ENCODE measurements at places on chromosomes 6 and 20.

DNA sequence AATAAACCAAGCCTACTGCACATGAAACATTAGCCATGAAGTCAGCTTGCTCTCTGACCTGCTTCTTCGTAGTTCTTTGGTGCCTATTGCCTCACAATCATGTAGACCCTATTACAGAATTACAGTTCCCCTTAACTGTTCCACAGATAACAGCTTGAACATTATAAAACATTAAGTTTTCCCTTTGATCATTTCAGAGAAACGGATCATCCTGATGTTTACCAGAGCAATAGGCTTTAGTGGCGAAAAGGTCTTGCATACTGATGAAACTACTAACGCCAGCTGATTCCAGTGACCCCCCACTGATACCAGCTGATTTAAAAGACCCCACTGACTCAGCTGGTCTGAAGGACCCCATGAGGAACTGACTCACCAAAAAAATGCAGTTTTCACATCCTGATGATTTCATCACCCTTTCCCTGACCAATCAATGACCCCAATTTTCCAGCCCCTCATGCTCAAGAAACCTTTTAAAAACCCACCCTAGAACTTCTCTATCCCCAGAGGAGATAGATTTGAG is 39.4 kb upstream of the MLIP start:
- DNase-seq: no peak

- DNase-seq: no peak
These were observed 11.6 kb upstream of the STX16 start for GRCh38 chr20:58639182-58640146.

GRCh38 chr6:143695130-143695968 is 17.6 kb downstream of the PHACTR2 start:
- DNase-seq: no peak

- DNase-seq: no peak
These were observed 30.9 kb downstream of the BFSP1 start for GRCh38 chr20:17500271-17500670.

Measured in SW480 (cell line).